ENCODE measurements at places on chromosomes 7 and 10.

GRCh38 chr10:35614312-35614711 lies 9.2 kb downstream of the GJD4 start:
- no peak for DNase-seq

DNA sequence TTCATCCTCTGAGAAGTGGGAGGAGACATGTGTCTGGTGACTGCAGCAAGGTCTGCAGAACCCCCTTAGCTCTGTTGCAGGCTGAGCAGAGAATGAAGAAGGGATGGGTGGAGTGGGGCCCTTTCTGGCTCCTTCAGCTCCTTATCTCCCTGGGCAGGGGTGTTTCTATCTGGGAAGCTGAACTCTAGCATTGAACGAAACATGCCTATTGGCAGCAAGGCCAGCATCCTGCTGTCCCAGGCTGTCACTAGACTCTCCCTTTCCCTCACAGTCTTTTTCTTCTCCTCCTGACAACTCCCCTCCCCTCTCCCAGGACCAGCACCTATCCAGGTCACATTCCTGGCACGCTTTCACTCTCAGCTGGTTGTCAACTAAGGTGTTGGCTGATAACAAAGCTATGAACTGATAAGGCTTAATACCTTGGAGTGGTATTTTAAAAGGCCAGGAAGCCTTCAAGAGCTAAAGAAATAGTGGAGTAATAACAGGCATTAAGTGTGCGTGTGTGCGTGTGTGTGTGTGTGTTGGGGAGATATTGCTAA lies 128.8 kb upstream of the FZD8 start:
- DNase-seq, result no peak

DNA sequence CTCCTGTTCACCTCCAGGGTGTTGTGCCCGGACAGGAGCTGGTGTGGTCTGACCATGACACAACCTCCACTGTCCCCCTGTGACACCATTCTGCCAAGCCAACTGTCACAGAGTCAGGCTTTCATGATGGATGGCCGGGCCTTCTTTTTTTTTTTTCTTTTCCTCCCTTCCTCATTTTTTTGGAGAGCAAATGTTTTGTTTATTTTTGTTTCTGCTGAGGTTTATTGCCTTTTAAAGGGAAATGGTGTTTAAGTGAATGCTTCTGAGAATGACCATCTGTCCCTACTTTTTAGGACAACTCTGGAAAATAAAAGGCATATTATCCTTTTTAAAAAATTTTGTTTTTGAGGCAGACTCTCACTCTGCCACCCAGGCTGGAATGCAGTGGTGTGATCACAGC lies 115.1 kb upstream of the NPS start:
- DNase-seq, result no peak

GRCh38 chr10:100038561-100039071 lies 28.9 kb upstream of the DNMBP start:
- no peak for DNase-seq

DNA sequence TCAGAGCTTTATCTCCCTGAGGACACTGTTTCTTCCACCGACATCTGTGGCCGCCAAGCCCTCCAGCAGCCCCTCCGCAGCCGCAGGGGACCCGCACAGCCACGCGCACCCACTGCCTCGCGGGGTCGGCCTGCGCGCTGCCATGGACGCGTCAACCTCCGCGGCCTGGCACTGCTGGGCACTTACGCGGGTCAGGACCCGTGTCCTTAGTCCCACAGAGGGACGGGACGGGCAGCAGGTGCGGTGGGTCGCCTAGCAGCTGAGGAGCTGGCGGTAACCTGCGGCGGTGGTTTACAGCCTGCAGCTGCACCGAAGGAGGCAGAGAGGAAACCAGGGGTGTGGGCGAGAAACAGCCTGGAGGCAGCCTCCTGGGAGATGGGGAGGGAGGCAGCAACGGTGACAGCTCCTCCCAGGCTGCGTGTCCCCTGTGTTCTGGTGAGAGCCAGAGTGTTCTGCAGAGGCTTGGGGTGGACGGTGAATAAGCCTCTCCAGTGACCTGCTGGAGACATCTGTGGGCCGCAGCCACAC lies 61.3 kb downstream of the SEC61G start:
- DNase-seq, result no peak

- DNase-seq, result no peak
Measured at GRCh38 chr7:28799619-28800018, 158.5 kb downstream of the TRIL start.

DNA sequence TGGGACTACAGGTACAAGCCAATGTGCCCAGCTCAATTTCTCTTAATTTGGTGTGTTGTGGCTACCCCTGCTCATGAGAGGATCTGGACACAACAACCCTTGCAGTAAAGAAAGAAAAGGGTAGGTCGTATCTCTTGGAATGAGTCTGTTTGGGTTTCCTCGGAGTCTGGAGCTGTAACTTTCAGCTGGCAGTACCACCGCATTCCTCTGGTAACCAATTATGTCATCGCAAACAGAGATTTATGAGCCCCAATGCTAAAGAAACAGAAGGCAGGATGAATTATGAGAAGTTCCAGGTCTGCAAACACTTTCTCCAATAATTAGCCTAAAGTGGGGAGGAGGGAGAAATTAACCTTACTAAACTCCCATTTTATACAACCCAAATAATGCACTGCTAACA lies 186.6 kb upstream of the NRP1 start:
- no peak for DNase-seq

- DNase-seq, result no peak
Measured at GRCh38 chr7:101564778-101565211, 64.3 kb downstream of the MYL10 start.

DNA sequence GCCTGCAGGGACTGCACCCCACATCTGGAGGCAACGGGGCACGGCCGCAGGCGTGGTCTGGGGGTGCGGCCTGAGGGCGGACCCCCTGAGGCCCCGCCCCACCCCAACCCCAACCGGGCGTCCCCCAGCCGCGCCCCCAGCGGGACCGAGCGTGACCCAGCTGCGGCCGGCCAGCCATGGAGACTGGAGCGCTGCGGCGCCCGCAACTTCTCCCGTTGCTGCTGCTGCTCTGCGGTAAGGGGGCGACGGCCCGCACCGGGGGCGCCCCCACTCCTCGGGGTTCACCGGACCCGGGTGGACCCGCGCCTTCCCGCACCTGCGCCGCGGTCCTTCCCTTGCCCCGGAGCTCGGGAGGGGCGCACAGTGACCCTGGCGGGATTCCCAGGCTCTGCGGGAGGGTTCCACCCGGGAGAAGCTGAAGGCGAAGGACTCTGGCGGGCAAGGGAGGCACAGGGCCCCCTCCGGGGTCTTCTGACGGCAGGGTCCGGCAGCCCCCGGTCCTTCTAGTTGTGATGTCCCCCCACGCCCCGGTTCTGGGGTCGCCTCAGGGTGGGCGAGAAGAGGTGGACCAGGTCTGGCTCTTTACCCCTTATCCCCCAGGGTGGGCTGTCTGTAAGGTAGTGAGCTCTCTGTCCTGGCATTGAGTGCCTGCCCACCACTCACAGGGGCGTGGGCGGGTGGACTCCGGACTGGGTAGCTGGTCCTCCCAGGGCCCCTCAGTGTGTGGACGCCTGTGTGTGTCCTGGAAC lies at the start of gene RAMP3:
TSS of gene RAMP3 (plus strand) at position 139 of the 749 bp plus-strand sequence. CDS start at position 177, 38 bp downstream.
- DNase-seq, result no peak

DNA sequence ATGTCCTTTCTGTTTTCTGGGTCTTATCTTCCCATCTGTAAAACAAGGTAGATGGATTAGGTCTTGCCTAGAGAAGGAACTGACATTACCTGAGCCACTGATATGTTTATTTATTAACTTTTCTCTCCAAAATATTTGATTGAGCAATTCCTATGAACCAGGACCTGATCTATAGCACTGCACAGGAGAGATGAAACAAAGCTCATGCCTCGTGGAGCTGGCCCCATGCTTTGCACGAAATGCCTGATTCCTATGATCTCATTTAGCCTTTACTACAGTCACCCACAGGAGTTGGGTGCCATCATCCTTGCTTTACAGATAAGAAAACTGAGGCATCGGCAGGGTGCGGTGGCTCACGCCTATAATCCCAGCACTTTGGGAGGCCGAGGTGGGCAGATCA lies 48.2 kb upstream of the ZMIZ1 start:
- DNase-seq, result peak; percentile 43

DNA sequence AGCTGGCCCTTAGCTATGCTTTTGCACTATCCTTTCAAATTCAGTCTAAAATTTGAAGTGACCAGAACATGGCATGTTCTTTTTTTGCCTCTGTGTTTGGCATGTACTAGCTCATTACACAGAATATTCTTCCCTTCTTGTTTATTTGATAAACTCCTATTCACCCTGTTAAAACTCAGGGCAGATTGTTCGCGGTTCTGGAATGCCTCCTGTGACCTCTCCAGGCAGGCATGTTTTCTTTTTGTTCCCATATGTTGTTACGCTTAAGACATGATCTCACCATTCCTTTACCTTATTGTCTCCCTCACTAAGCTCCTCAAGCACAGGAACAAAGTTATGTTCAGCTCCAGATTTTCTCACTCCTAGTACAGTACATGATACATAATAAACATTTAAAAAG lies 181.7 kb downstream of the CCSER2 start:
- DNase-seq, result no peak

DNA sequence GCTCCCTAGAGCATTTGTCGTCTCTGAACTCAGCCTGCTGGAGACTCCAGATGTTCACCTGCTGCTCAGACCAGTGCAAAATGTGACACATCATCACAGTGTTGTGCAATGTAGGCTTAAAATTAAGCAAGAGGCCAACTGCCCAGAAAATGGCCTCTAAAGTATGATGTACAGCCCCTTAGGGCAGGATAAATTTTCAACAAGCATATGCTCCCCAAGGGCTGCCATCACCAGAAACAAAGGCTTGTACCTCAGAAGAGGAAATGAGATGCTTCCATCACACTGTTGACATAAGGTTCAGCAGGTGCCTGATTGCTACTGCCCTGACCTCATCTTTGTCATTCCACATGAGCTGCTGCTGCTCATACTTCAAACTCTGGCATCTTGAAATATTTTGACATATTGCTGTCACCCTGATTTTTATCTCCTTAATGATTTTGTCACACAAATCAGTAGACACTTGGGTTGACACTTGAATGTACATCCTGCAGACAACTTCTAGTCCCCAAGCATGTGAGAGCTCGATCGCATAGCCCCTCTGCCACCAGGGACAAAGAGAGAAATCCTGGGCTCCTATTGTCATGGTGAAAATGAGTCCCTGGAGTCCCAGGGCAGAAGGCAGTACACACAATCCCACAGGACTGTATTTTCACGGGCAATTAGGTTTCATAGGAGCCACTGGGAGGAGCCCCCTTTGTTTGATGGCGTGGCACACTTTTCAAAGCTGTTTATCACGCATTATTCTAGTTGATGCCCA lies 219.7 kb upstream of the STK17A start:
- no peak for DNase-seq

- DNase-seq, result peak; percentile 36
Measured at GRCh38 chr10:132961787-132962622, 19.6 kb upstream of the CFAP46 start.

GRCh38 chr10:65786279-65786678 lies 1139.6 kb upstream of the LRRTM3 start:
- no peak for DNase-seq

GRCh38 chr7:67618556-67619162 lies 622.0 kb downstream of the TYW1 start:
- DNase-seq, result no peak

DNA sequence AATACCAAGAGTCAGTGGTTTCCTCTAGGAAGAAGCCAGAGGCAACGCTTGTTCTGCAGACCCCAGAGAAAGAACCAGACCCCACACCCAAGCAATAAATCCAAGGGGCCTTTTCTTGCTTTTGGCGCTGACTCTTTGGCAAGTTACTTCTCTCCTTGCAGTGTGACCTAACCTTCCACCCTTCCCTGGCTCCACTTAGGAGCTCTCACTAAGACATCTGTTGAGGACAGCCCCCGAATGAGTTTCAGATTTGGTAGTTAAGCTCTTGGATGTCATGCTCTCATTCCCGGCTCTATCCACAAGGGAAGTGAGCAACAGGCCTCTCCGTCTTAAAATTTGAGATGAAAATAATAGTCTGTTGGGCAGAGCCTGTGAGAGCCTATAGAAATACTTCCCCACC lies 50.6 kb upstream of the FAM204A start:
- no peak for DNase-seq

GRCh38 chr10:69124563-69125268 lies 738 bp downstream of the VPS26A start:
- peak; percentile 81 for DNase-seq

- no peak for DNase-seq
Measured at GRCh38 chr7:151844825-151845200, 32.1 kb downstream of the PRKAG2 start.

DNA sequence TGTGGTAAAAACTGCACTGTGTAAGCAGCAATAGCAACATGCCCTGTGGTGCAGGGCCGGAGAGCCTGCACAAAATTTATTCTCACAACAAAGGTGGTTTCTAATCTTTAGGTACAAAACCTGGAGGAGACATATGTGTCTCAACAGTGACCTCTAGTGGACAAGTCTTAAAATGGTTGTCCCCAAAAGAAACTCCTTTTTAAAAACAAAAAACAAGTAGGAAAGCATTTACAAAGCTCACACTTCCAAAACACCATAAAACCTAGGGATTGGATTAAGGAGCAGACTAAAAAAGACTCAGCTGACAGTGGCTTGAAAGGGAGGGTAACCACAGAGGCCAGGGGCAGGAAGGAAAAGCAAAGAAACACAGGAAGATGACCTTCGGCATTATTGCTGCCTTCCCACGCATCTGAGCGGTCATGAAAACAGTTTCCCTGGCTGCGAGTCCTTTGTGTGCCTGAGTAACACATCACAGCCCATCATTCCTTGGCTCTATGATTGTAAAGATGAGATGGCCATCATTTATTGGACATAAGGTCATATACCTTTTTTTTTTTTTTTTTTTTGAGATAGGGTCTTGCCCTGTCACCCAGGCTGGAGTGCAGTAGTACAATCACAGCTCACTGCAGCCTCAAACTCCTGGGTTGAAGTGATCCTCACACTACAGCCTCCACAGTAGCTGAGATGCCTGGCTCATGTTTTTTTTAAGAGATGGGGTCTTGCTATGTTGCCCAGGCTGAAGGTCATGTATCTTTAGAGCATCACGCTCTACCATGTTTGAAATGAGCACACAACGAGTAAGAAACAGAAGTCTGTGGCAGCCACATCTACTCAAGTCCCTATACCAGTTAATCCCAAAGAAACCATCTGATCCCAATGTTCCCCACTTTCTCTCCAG lies 39.5 kb downstream of the RSU1 start:
- DNase-seq, result peak; percentile 68

DNA sequence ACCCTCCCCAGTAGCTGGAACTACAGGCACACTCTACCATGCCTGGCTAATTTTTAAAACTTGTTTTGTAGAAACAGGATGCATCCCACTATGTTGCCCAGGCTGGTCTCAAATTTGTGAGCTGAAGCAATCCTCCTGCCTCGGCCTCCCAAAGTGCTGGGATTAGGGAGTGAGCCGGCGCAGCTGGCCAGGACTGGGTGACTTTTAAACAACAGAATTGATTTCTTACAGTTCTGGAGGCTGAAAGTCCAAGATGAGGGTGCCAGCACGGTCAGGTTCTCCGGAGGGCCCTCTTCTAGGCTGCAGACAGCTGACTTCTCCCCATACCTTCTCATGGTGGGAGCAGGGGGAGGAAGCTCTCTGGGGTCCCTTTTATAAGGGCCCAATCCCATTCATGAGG lies 75.2 kb upstream of the CHST15 start:
- no peak for DNase-seq

GRCh38 chr7:16918288-16918895 lies 36.6 kb upstream of the AGR3 start:
- peak; percentile 59 for DNase-seq

GRCh38 chr7:121753944-121754343 lies 119.0 kb upstream of the PTPRZ1 start:
- DNase-seq, result no peak

GRCh38 chr7:151085691-151086620 lies at the start of gene AGAP3:
Gene AGAP3, plus strand, starts transcription at chr7:151086475. Its CDS starts 267 bp downstream, at chr7:151086742.
- DNase-seq, result peak; percentile 81

Data from erythroblast (primary cell).